ENCODE measurements at places on chromosomes 13 and 19.

DNA sequence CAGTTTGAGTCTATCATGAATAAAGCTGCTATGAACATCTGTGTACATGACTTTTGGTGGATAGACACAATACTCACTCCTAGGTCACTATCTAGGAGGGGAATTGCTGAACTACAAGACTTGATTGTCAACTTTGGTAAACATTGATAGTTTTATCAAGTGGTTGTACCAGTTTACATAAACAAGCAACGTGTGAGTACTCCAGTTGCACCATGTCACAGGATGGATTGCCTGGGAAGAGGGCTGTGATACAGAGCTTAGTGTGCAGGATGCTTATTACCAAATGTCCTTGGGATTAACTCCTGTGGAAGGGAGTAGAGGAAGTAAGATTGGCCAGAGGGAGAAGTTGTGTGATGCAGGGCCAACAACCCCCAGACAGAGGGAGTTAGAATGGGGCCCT, 37.7 kb downstream of the RAP2A start:
- DNase-seq, result no peak

- DNase-seq, result no peak
Observed at GRCh38 chr19:40512473-40513344, 45.9 kb downstream of the SPTBN4 start.

GRCh38 chr19:2885736-2886135, 15.0 kb upstream of the ZNF57 start:
- no peak for DNase-seq

DNA sequence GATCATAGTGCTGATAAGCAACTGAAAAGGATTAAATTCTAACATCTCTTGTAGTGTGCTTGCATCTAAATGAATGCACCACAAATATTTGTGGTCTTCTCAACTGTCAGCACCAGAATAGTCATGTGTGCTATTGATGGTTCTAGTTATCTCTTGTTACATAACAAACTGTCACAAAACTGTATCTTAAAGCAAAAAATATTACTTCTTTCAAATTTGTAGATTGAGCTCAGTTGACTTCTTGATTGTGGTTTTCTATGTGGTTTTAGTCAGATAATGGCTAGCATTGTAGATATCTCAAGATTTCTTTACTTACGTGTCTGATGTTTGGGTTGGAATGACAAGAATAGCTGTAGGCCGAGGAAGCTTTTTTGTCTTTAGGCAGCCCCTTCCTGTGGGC, 431.3 kb downstream of the SLITRK6 start:
- no peak for DNase-seq

DNA sequence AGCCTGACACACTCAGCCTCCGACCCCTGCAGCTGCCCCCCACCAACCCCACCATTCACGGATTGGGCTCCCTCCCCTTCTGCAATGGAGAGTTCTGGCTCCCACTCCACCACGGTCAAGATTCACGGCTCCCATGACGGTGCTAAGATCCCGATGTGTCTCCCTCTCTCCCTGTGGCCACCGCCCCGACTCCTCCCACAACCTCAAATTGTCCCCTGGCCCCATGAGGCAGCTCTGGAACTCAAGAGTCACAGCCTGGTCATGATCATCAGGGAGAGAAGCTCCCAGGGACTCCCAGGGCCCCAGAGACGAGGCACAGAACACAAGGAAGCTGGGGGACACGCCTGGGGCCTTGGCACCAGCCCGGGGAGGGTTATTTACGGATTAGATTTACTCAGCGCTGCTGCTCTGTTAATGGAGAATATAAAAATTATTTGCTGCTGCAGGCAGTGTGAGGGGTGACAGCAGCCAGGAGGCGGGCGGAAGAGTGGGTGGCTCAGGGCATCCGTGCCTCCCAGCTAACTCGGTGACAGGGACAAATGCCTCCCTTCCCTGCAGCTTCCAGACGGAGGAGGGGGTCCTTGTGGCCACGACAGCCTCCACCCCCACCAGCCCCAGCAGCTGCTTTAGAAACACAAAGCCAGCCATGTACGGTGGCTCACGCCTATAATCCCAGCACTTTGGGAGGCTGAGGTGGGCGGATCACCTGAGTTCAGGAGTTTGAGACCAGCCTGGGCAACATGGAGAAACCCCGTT, 184.2 kb downstream of the PTPRS start:
- no peak for DNase-seq

DNA sequence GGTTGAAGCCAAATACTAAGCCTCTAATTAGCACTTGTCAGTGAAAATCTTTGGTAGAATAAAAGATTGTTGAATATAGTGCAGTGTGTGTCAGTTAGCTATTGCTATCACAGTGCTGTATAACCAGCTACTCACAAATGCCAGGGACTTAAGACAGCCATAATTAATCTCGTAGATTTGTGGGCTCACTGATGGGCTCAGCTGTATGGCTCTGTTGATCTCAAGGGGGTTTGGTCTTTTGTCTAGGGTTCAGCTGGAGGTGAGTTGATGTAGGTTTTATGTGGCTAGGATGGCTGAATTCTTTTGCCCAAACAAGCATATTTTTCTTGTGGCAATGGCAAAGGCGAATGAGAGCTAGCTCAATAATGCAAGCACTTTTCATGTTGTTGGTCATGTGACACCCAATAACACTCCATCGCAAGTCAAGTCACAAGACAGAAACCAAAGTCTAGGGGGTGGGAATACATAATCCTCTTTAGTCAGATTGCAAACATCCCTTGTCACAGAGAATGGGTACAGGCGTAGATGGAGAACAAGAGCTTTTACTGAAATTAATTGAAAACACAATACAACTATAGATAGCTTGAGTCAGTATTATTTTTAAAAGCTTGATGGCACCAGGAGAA, 121.7 kb upstream of the EDNRB start:
- no peak for DNase-seq

Data from NB4 (cell line).